Smooth muscle cell of the umbilical artery (primary cell): ENCODE measurements at places on chromosomes 11 and 22. TPM values are rescaled to one million over a fixed set of nuclear protein-coding genes. Genes with fewer than 3 reads are reported as not detected.

The PDE2A gene
- total RNA-seq = 0.30 and 1.3 TPM in 2 replicates

The EMSY gene
- 11.0 and 14.1 TPM in 2 replicates for total RNA-seq

The RASL10A gene
- not detected in 2 replicates for total RNA-seq

The DSCAML1 gene
- total RNA-seq = not detected in 2 replicates

The DDI1 gene
- total RNA-seq = not detected in 2 replicates

The IGLL5 gene
- total RNA-seq = not detected in 2 replicates

The ACCSL gene
- not detected in 2 replicates for total RNA-seq

The ACR gene
- not detected in 2 replicates for total RNA-seq

The TMPRSS6 gene
- not detected in 2 replicates for total RNA-seq

The PNPLA5 gene
- total RNA-seq = not detected in 2 replicates

The GLYAT gene
- total RNA-seq = not detected in 2 replicates

The C11orf16 gene
- total RNA-seq = not detected in 2 replicates

The CLDN5 gene
- 0.74 and 0.89 TPM in 2 replicates for total RNA-seq

The ARFIP2 gene
- total RNA-seq = 59.4 and 73.3 TPM in 2 replicates

The RTN4R gene
- 0.59 and 0.97 TPM in 2 replicates for total RNA-seq

The SMTNL1 gene
- total RNA-seq = not detected in 2 replicates

The APOL1 gene
- 14.6 and 29.1 TPM in 2 replicates for total RNA-seq

The ISX gene
- not detected in 2 replicates for total RNA-seq

The ADM2 gene
- 6.5 and 7.6 TPM in 2 replicates for total RNA-seq

The KRTAP5-10 gene
- not detected in 2 replicates for total RNA-seq

The APOBEC3F gene
- total RNA-seq = 3.3 and 6.5 TPM in 2 replicates
